Stimulated activated CD8-positive, alpha-beta memory T cell treated with anti-CD3 and anti-CD28 coated beads, Interleukin-4, amount 100 ng/mL, for 1 hour (primary cell): ENCODE measurements at places on chromosomes 16 and 17.

DNA sequence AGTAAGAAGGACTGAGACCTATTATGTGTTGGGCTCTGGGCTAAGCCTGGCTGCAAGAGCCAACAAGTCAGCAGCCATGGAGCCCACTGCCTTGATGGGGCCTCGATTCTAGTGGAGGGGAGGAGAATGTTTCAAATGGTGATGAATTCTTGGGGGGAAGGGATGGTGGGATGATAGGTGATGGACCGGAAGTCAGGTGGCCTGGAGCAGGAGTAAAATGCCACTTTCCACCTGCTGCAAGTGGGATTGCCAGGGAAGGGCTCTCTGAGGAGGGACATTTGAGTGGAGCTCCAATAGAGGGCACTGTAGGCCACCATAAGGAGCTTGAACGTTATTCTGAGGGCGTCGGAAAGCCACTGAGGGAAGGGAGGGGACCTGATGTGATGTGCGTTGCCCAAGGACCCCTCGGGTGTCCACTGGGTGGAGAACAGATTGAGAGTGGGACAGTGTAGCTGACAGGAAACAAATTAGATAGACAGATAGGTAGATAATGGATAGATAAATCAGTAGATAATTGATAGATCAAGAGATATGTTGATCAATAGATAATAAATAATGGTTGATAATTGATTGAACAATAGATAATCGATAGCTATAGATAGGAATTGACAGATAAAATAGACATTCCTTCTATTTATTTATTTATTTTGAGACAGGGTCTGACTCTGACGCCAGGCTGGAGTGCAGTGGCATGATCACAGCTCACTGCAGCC, 18.2 kb upstream of the NXPH3 start:
- no peak for DNase-seq

DNA sequence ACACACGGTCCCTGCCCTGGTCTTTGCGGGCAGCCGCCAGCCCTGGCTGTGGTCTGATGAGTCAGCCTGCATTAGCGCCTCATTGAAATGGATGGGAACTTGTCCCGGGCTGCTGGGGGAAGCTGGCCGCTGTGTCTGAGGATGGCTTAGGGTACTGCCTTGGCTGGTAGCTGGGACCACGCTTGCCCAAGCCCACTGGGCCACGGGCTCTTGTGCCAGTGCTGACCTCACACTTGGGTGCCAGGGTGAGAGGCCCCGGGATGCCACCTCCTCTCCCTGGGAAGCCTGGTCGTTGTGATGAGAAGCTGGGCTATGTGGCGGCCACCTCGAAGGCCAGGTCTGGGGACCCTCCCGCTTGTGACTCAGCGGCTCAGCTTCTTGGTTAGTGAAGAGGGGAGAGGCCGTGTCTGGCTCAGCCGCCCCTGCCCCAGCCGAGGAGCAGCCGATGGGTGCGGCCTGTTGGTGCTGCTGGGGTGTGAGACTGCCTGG, 10.7 kb downstream of the CACNA1H start:
- no peak for DNase-seq

DNA sequence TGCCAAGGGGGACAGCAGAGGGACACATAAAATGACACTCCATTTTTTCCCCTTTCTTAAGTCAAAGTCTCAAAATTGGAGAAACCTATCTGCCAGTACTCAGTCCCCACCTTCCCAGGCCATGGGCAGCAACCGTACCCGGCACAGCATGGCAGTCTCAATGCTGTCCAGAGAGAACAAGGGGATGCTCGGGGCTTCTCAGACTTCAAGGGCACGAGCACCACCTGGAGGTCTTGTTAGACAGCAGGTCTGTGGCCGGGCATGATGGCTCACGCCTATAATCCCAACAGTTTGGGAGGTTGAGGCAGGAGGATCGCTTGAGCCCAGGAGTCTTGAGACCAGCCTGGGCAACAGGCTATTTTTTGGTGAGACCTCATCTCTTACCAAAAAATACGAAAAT, 3.2 kb downstream of the DNAH17 start:
- no peak for DNase-seq

DNA sequence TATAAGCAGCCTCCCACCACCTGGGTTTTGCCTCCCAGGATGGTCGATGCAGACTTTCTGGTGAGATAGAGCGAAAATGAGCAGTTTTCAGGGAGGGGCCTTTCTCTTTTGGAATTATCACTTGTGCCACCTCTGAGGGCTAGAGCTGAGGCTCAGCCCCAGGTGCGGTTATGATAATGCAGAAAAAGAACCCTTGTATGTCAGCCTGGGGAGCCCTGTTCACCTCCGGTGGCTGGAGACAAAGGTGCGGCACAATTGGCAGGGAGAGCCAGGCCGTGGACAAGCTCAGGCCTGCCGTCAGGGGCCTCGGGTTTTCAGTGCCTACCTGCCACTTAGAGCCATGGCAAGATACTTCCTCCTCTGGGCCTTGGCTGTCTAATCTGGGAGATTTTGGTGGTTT, 4.4 kb downstream of the SCPEP1 start:
- no peak for DNase-seq

DNA sequence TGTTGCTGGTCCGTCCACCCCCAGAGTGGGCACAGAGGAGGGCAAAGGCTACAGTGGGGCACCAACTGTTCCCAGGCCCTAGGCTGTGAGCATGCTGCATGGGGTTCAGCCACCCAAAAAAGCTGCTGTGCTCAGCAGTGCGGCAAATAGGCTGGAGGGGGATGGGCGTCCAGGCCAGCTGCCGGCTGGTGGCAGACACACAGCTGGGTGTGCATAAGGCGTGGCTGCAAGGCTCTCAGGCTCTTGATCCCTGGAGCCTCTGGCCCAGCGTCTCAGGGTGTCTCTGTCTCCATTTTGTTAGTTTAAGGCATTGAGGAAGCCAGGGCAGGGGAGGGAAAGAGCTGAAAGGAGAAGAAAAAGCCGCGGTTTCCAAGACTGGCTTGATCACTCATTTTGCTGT, 8.8 kb downstream of the RPL19 start:
- no peak for DNase-seq
